ENCODE measurements at places on chromosomes 5 and 9.

- DNase-seq, result no peak
Observed at GRCh38 chr9:132834343-132834742, 43.7 kb downstream of the AK8 start.

- no peak for DNase-seq
Observed at GRCh38 chr5:177089825-177090641, 3.3 kb downstream of the FGFR4 start.

GRCh38 chr9:98416294-98417248 is 161.1 kb upstream of the TBC1D2 start:
- no peak for DNase-seq

DNA sequence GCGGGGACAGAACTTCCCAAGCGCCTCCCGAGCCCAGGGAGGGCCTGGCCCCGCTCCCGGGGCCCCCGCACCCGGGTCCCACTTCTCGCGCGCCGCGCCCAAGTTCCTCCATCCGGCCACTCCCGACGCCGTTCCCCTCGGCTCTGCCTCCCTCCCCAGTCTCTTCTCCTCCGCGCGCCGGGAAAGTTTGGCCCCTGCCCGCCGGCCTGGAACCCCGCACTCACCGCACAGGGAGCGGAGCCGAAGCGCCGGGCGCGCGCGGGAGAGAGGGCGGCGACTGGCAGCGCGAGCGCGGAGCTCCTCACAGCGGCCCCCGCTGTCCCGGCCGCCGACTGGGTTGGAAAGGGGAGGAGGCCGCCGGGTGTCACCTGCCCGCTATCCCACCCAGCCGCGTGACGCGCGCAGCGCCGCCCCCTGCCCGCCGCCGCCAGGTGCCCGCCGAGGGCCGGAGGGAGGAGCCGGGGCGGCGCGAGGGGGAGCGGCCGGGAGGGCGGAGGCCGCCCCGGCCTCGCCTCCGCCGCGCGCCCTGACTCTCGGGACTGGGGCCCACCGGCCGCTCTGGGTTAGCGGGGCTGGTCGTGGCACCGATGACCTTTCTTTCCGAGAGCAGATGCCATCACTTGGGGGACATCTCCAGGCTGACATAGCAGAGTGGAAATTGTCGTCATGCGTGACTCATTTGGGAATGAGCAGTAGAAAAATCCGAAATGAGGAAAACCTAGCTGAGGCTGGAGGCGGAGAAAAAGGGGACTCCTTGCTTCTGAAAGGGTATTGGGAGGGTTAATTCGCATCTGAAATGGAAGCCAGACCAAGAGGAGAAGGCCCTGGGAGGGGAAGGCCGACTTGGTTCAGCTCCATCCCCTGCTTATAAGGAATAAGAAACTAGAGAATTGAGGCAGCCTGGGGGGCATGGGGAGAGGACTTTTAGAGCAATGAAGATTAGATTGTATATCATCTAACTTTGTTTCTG is at the start of gene ELOVL7:
Gene ELOVL7 (minus strand): TSS at position 334 of the 970 bp plus-strand sequence. CDS start 56,872 bp downstream, outside the sequence.
- DNase-seq, result no peak

GRCh38 chr9:89505911-89506310 is 8.0 kb upstream of the SEMA4D start:
- DNase-seq, result no peak

DNA sequence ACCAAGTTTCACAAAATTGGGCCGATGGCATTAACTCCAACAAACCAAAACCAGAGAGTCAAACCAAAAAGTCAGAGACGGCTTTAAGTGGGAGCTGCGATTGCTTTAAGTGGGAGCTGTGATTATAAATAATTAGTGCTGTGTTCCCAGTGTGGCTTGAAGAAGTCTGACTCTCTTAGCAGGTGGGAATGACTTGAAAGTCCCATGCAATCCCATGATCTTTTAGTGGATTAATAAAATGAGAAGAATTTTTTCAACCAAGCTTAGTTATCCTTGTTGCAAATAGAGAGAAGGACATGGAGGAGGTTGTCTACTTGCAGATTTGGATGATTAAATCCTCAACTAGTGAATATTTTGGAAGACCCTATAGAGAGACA is 68.5 kb downstream of the MYO10 start:
- DNase-seq, result no peak

DNA sequence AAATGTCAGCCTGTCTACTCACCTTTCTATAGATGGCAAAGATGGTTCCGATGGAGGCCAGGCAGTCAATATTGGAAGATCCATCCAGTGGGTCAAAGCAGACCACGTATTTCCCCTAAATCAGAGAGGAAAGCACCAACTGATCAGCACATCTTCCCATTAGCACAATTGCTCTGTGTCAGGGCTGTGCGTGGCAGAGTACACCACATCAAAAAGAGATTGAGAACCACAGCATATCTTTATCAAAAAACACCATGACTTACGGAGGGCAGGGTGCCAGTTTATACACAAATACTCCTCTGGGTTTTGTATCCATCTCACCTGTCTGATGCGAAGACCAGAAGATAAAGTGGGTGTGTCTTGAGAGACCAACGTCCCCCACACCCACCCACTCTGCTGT is 9.1 kb downstream of the FBP2 start:
- no peak for DNase-seq

DNA sequence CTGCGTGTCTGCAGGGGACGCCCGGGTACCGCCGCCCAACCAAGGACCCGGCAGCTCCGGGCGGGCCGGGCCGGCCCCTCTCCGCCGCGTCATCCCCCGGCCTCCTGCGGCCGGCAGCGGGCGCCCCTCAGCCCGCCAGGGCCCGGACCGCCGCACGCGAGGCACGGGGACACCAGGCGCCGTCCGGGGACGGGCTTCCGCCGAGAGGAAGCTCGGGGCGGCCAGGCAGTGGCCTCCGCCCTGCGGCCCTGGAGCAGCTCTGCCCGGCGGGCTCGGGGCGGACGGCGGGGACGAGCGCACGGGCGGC is 373 bp downstream of the FBXW5 start:
- no peak for DNase-seq

- DNase-seq, result no peak
Observed at GRCh38 chr5:35117967-35118366, 70.2 kb upstream of the AGXT2 start.

DNA sequence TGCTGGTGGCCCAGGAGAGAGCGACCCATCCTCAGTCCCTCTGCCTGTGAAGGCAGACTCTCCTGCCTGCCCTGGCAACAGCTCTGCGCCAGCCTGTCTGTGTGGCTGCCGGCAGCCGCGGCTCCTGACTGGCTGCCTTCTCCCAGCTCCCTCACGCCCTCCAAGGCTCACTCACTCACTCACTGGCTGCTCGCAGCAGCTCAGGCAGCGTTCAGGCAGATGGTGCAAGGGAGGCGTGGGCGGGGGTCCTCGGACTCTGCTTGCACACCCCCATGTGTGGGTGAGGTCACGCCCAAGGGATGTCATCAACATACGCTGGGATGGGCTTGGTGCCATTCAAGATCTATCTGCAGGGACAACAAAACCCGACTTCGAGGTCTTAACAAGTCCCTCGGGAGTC is 66.7 kb downstream of the DAB2IP start:
- no peak for DNase-seq

GRCh38 chr5:148384380-148384737 is 601 bp downstream of the FBXO38 start:
- no peak for DNase-seq

DNA sequence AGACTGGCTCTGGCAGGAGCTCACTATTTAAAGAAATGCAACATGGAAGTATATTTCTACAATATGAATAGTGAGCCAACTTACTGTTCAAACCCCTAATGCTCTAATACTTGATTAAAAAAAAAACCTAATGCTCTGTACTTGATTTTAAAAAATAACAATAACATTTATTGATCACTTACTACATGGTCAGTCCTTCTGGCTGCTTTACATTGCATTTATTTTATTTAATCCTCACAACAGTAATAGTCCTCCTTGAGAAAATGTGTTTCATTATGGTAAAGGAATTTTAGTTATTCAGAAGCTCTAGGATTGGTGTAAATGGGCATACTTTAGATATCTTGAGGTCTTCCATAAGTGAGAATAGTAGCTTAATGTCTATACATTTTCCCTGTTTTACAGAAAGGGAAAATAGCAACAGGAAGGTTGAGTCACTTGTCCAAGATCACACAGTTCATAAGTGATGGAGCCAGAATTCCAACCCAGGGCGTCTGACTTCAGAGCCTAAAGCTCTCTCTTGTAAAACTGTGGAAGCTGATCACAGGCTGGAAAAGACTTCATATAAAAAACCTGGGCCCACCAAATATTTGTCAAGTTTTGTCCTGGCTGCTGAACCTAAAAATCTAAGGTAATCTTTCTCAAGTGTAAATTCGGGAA is 1.0 kb downstream of the STARD4 start:
- DNase-seq, result no peak

DNA sequence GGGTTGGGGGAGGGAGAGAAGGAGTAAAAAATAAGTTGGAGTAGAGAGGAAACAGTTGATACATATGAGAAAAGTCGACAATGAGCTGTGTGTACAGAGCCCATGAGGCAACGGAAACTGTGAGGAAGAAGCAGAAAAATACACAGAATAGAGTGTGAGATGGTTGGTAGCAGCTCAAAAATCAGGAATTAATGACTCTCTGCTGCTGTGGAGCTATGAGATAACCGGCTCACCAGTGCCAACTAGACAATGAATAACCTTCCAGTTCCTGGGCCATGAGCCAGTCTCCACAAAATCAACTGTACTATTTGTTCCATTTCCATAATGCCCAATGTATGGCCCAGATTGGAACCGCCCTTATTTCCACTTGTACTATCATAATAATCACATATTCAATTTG is 53.1 kb upstream of the NREP start:
- no peak for DNase-seq

DNA sequence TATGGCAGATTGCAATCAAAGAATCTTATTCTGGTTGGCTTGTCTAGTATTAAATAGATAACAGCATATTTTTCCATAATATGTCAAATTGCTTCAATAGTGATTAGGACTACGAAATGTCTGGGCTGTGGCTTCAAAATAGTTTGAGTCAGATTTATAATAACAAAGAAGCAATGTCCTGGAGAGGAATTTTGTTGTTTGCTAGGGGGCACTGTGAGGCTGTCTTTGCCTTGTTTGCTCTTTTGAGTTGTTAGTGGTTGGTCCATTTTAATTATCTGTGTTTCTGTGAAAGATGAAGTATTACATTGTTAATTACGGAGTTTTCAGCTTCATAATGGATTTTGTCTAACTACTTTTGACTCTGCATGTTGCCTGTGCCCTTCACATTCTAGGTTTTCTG is 713.6 kb downstream of the TLE4 start:
- no peak for DNase-seq

Measured in activated effector memory CD4-positive, alpha-beta T cell treated with Interleukin-2 at 50 U/mL for 16 hours (primary cell).